ENCODE measurements at places on chromosomes 16 and 17.

DNA sequence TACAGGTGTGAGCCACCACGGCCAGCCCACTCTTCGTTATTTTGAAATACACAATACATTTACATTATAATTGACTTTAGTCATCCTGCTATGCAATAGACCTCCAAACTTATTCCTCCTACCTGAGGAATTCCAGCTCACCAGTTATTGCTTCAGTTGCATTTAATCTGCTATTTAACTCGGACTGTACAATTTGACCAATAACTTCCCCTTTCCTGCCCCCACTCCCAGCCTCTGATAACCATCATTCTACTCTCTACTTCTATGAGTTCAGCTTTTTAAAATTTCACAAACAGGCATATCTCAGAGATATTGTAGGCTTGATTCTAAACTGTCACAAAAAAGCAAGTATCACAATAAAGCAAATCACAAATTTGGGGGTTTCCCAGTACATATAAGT, 157.0 kb downstream of the COPRS start:
- DNase-seq, result no peak

DNA sequence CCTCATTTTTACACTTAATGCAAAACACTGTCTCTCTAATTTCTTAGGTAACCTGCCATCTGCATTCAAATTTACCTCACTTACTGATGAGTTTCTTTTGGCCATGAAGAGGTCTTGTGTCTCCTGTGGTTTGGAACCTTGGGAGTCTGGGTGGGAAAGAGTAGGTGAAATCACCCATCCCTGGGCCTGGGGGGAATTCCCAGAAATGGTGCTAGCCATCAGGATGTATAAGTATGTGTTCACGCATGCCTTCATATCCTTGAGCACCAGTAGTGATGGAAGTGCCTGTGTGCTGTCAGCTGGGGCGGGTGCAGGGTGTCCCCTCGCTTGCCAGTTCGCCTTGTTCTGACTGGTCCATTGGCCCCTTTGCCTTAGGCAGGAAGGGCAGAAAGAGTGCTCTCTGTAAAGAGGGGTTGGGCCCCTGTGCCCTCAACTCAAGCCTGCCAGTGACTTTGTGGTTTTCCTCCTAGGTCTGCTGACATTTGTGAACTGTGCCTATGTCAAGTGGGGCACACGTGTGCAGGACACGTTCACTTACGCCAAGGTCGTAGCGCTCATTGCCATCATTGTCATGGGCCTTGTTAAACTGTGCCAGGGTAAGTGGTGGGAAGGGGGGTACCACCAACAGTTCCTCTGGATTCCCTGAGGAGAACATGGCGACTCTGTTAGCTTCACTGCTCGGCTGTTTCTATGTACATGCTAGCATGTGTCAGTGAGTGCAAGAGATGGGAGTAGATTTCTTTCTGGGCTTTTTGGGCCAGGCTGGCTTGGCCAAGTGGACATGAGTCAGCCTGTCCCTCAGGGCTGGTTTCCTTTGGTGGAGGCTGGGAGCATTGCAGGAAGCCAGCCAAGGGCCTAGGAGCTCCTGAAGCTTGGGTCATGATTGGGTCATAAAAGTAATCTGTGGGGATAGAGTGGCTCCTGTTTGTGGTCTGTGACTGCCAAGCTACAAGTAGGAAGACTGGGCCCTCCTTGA, 23.2 kb downstream of the SLC7A6OS start:
- DNase-seq, result peak; percentile 53

DNA sequence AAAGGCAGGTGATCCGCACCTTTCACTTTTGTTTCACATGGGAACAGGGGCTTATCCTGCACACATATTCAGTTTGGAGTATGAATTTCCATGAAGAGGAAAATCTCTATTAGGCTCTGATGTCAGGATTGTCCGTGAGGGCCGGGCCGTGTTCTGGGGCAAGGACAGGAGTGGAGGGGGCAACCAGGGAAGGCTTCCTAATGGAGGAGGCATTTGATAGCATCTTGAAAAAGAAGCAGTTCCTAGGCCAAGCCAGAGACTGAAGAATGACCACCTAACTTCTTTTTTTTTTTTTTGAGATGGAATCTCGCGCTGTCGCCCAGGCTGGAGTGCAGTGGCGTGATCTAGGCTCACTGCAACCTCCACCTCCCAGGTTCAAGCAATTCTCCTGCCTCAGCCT, 174.2 kb downstream of the SEC14L1 start:
- DNase-seq, result no peak

DNA sequence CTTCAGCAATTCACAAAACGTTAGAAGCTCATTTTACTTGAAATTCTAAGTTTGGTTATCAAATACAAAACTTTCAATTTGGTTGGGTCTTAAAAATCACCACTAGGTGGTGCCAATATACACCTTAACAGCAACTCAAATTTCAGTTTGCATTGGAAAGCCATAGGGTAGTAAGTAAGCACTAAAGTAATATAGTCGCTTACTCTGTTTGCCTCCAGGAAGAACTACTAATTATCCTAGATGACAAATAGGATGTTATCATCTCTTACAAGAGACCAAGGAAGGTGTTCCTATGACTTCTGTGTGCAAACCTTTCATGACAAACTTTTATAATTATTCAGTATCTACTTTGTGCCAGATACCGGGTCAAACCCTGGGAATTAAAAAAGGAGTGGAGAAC, 93.3 kb downstream of the MYO1D start:
- peak; percentile 60 for DNase-seq

DNA sequence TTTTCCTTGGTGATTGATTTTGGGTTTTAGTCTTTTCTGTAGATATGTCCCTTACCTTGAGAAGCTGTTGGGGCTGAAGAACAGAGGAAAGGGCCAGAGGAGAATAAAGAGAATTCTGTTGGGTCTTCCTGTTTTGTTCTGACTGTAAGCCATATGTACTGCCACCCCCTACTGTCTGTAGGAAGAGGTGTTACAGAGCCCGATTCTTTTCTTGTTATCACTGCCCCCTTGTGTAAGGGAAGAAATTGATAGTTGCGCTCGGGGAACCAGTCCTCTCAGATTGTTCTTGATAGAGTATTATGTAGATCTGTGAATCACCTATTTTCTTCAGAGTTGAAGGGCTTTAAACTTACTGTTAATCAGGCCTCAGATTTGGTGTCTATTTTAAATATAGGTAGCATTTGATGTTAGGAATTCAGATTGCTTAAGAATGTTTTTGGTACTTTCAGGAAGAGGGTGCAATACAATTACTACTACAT, 2.4 kb downstream of the TANC2 start:
- DNase-seq, result peak; percentile 90

GRCh38 chr16:79954921-79955705, 354.6 kb upstream of the MAF start:
- no peak for DNase-seq

GRCh38 chr17:8015957-8016631, 13.7 kb downstream of the GUCY2D start:
- no peak for DNase-seq
